Bronchial epithelial cell (primary cell): ENCODE measurements at places on chromosomes 13 and 19. TPM values are rescaled to one million over a fixed set of nuclear protein-coding genes. Genes with fewer than 3 reads are reported as not detected.

- DNase-seq: no peak
Measured at GRCh38 chr19:35299523-35300338, 7.8 kb downstream of the MAG start.

DNA sequence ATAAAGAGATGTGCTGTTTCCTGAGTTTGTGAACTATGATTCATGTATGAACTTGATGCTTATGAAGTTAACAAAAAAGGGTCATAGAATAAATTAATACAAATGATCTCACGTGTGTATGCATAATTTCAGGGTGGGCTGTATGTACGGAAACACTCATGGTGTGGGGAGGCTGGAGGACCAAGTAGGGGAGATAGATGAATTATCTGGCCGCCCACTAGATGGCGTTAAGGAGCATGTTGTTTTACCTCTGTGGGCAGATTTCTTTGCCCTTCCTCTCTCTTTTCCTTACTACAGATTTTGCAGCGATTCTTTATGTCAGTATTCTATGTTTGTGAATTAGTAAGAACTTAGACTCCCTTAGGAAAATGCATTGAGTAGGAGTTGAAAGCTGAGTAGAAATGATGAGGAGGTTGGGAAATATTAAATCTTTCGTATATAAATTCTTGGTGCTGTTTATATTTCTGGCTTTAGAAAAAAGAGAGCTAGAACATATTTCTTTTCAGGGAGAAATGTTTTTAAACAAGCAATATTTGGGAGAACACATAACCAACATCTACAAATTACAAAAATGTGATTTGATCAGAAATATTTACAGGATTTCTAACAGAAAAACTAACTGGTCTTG is 47.4 kb upstream of the TMTC4 start:
- peak; percentile 36 for DNase-seq

DNA sequence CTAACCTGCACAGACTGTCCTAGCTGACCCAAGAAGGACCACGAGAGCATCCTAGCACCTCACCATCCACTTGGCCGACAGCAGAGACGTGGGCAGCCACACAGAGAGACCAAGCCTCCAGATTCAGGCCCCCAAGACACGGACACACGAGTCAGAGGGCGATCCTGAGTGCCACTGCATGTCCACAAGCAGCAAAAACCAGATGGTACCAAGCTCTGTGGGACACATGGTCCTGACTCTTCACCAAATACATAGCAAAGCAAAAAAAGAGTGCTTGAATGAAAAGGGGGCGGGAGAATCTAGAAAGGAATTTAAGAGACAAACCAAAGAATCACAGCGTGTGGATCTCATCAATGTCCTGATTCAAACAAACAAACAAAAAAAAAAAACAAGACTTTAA is 45.2 kb downstream of the MLLT1 start:
- DNase-seq: no peak

- no peak for DNase-seq
Measured at GRCh38 chr19:5170329-5170745, 170.3 kb downstream of the PTPRS start.

GRCh38 chr19:28290963-28291657 is 921.8 kb downstream of the UQCRFS1 start:
- no peak for DNase-seq

DNA sequence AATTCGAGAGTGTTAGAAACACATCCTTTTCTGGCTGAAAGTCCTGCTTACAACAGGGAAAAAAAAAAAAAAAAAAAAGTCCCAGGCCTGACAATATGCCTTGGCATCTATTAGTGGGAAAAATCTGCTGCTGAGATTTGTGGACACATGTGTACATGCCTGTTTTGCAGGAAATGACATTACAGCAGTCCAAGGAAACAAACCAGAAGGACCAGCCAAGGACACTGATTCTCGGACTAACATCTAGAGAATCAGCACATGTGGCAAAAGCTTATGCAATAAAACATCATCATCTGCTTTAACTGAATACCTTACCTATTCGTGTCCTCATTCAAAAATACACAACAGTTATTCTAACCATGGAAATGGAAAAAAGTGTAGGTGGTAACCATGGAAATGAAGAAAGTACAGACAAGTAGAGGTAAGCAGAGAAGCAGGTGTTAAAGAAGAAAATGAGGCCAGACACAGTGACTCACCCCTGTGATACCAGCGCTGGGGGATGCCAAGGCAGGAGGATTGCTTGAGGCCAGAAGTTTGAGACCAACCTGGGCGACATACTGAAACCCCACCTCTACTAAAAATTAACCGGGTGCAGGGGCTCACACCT is 9.4 kb upstream of the DPY19L3 start:
- no peak for DNase-seq

- no peak for DNase-seq
Measured at GRCh38 chr19:1968279-1969175, 27.6 kb downstream of the CSNK1G2 start.

DNA sequence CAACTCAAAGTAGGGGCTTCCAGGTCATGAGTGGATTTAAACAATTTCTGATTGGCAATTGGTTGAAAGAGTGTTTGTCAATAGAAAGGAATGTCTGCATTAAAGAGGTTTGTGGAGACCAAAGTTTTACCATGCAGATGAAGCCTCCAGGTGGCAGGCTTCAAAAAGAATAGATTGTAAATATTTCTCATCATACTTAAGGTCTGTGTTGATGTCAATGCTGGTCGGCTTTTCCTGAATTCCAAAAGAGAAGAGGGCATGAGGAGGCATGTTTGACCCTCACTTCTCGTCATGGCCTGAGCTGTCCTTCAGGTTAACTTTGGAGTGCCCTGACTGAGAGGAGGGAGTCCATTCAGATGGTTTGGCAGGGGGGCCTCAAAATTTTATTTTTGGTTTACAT is 125.4 kb upstream of the RFC3 start:
- peak; percentile 69 for DNase-seq

- DNase-seq: no peak
Measured at GRCh38 chr19:5080030-5080654, 111.2 kb downstream of the KDM4B start.

DNA sequence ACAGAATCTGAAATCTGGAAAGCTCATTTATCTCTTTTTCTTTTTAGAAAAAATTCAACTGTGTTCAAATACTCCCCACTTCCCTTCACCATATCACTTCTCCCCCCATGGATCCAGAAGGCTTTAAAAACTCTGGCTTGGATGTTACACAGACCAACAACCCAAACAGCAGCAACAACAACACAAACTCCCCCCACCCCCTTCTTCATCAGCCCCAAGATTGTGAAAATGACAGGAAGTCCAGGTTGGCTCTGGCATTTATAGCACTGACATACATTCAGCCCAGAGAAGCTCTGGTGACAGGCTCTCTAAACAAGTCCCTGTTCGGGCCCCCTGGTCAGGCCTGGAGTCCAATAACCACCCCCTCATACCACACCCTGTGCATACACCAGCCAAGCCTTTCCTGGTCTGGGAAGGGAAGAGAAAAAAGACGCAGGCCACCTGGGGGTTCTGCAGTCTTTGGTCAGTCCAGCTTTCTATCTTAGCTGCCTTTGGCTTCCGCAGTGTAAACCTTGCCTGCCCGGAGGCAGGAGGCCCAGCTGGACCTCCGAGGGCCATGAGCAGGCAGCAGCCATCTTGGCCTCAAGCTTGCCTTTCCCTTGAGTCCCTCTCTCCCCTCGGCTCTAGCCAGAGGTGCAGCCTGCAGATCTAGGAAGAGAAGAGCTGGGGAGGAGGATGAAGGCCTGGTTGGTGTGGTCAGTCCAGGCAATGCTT is 6.8 kb downstream of the CDX2 start:
- no peak for DNase-seq

GRCh38 chr13:40164133-40164532 is 502.3 kb downstream of the FOXO1 start:
- peak; percentile 65 for DNase-seq

DNA sequence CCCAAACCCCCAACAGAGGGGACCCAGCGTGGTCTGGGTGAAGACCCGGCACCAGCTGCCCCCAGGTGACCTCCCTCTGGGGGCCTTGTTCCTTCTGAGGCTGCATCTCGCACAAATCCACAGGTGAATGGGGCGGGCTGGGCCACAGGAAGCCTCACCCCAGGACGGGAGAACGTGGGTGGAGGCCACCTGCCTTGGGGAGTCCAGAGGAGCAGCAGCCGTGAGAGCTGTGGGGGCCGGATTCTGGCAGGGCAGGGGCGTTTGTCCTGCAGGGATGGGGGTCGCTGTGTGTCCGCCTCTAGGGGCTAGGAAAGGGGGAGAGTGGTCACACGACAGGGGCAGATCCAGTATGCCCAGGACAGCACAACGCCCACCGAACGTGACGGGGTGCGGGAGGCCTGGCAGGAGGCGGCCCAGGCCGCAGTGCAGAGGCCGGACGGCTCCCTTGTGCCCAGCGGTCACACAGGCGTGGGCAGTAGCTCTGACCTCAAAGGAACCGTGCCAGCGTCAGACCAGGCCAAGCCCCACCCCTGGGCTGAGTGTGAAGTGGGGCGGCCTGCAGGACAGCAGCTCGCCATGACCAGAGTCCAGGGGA is 6.7 kb downstream of the POLR2E start:
- no peak for DNase-seq

DNA sequence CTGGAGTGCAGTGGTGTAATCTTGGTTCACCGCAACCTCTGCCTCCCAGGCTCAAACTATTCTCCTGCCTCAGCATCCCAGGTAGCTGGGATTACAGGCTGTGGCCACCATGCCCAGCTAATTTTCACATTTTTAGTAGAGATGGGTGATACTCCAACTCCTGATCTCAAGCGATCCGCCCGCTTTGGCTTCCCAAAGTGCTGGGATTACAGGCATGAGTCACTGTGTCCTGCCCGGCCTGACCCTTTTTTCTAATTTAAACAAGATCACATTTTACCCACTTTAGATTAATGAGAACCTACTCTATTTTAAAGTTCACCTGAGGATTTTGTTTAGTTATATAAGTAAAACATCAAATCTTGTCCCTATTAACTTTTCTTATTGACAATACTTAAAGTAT is 91.8 kb upstream of the POSTN start:
- no peak for DNase-seq

- DNase-seq: no peak
Measured at GRCh38 chr19:9939301-9939913, 3.1 kb upstream of the OLFM2 start.

GRCh38 chr19:19224852-19225494 is 13.2 kb downstream of the NCAN start:
- peak; percentile 45 for DNase-seq

- DNase-seq: peak; percentile 46
Measured at GRCh38 chr13:33441015-33441414, 155.5 kb upstream of the STARD13 start.

GRCh38 chr13:38635030-38635429 is 51.8 kb upstream of the FREM2 start:
- DNase-seq: no peak

The SERTM1 gene
- not detected in 2 replicates for total RNA-seq

The BICRA gene
- total RNA-seq: 2.9 and 4.5 TPM in 2 replicates

The FNDC3A gene
- total RNA-seq: 23.0 and 24.0 TPM in 2 replicates

The FUT1 gene
- total RNA-seq: 12.1 and 16.9 TPM in 2 replicates

The GNA15 gene
- total RNA-seq: 85.0 and 106 TPM in 2 replicates

The ALOX5AP gene
- 0.51 TPM in 1 of 2 replicates, not detected in the other for total RNA-seq

The SLC27A5 gene
- 11.1 and 28.8 TPM in 2 replicates for total RNA-seq
